ENCODE measurements at places on chromosomes 4 and X. TPM values are rescaled to one million over a fixed set of nuclear protein-coding genes. Genes with fewer than 3 reads are reported as not detected.

Gene FAM47E
- polyA plus RNA-seq, result not detected

Gene FAT4
- not detected for polyA plus RNA-seq

Gene GYG2
- not detected for polyA plus RNA-seq

Gene ADH1A
- polyA plus RNA-seq, result not detected

Gene PNMA5
- not detected for polyA plus RNA-seq

Gene YY2
- 0.59 TPM for polyA plus RNA-seq

Gene ODAM
- polyA plus RNA-seq, result not detected

Gene CTAG2
- polyA plus RNA-seq, result not detected

Gene CC2D2A
- polyA plus RNA-seq, result 0.14 TPM

Gene PAPSS1
- polyA plus RNA-seq, result 30.9 TPM

Gene USP26
- polyA plus RNA-seq, result not detected

Gene BEX1
- polyA plus RNA-seq, result 0.28 TPM

Gene ERAS
- not detected for polyA plus RNA-seq

Gene MAGEH1
- polyA plus RNA-seq, result 27.2 TPM

Gene S100P
- 1.7 TPM for polyA plus RNA-seq

Gene ETDB
- polyA plus RNA-seq, result not detected

Gene GABRB1
- polyA plus RNA-seq, result not detected

Gene ENPEP
- not detected for polyA plus RNA-seq

Gene RAI2
- 0.32 TPM for polyA plus RNA-seq

Gene RBM10
- polyA plus RNA-seq, result 37.8 TPM

Gene SRPK3
- not detected for polyA plus RNA-seq

Gene PPBP
- polyA plus RNA-seq, result not detected

Gene PPP1R2C
- 4.4 TPM for polyA plus RNA-seq

Gene RHOXF2B
- not detected for polyA plus RNA-seq

Gene SLC10A4
- polyA plus RNA-seq, result not detected

Gene MAMLD1
- 1.8 TPM for polyA plus RNA-seq

Gene CENPVL2
- polyA plus RNA-seq, result not detected

Gene SOWAHB
- not detected for polyA plus RNA-seq

Gene CT45A1
- not detected for polyA plus RNA-seq

Gene NOCT
- polyA plus RNA-seq, result 1.5 TPM

Gene SERPINA7
- not detected for polyA plus RNA-seq

Gene ZMYM3
- 7.4 TPM for polyA plus RNA-seq

Data from CD8-positive, alpha-beta memory T cell (primary cell).